Caki2 (cell line): ENCODE measurements at places on chromosomes 7 and 10.
A peak's percentile ranks its signal among the peaks of the same experiment; 100 is the strongest.

GRCh38 chr10:89946106-89946505 lies 244.7 kb downstream of the KIF20B start:
- no peak for DNase-seq

GRCh38 chr7:70098133-70098561 lies 499.9 kb downstream of the AUTS2 start:
- no peak for DNase-seq

DNA sequence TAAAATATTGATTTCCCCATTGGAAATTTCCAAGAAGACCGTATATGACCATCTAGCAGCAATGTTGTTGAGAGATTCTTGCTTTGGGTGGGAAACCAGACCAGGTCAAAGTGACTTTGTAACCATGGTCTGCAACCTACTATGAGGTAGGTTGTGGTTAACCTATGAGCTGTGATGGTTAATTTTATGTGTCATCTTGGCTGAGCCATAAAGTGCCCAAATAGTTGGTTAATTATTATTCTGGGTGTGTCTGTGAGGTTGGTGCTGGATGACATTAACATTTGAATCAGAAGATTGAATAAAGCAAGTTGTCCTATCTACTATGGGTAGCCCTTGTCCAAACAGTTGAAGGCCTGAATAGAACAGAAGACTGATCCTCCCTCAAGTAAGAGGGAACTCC lies 18.3 kb upstream of the RALA start:
- peak; percentile 79 for DNase-seq

GRCh38 chr10:102280397-102281101 lies 35.2 kb downstream of the GBF1 start:
- DNase-seq, result no peak

DNA sequence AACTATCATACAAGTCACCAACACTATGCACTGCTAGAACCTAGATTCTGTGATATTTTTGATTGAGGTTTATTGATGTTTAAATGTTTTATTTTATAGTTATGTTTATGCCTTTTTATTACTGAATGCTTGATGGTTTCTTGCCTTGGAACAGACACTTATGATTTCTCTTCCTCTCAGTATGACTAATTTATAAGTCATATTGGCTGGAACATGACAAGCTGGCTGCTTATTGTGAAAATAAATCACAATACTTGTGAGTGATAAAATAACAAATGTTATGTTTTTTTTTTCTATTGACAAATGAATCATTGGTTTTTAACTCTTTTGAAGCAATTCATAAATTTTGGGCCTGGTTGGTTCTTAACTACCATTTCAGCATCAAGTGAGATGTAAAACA lies 142.0 kb upstream of the MALRD1 start:
- no peak for DNase-seq

- DNase-seq, result no peak
Measured at GRCh38 chr7:29866490-29866930, 60.2 kb downstream of the WIPF3 start.

GRCh38 chr7:74606909-74607510 lies 50.5 kb upstream of the GTF2I start:
- DNase-seq, result no peak

DNA sequence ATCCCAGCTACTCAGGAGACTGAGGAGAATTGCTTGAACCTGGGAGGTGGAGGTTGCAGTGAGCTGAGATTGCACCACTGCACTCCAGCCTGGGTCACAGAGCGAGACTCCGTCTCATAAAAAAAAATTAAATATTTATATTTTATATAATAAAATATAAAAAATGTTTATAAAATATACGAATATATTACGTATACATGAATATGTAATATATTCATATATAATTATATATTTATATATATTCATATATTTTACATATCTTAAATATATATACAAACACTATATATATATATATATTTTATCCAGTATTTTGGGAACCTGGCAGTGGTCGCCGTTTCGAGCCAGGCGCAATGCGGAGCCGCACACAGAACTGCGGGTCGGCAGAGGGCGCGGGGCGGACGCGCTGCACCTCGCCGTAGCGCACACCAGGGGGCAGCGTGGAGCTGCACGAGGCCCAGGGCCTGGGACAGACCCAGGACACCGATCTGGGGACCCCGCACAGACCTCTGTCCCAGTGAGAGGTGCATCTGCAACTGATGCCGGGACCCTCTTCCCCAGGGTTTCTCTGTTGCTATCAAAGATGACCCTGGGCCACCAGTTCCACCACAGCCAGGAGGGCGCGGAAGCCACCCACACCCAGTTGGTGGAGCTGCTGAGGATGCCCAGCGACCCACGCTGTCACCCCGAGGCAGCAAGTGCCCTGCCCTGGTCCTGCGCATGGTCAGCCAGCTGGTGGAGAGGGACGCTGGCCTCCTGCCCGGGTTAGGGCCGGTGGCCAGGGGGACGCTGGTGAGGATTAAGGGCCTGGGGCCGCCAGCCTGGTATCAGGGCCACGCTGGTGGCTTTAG lies 22.7 kb downstream of the AP5Z1 start:
- peak; percentile 29 for DNase-seq

GRCh38 chr7:85890244-85890811 lies 703.5 kb upstream of the SEMA3D start:
- no peak for DNase-seq

DNA sequence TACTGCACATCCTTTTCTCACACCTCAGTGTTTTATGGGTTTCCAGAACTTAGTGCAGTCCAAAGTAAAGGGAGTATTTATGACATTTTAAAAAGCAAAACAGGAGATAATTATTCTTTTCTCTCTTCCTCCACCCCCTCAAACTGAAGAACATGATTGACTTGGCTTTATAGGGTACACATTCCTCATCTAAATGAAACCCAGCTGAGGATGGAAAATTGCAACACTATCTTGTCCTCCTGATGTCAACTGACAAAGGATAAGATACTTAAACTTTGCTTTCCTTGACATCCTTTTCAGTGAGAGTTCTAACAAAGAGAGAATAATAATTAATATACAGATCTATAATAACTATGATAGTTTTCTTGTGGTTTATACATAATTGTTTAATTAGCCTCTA lies 299.1 kb downstream of the BBS9 start:
- DNase-seq, result no peak

DNA sequence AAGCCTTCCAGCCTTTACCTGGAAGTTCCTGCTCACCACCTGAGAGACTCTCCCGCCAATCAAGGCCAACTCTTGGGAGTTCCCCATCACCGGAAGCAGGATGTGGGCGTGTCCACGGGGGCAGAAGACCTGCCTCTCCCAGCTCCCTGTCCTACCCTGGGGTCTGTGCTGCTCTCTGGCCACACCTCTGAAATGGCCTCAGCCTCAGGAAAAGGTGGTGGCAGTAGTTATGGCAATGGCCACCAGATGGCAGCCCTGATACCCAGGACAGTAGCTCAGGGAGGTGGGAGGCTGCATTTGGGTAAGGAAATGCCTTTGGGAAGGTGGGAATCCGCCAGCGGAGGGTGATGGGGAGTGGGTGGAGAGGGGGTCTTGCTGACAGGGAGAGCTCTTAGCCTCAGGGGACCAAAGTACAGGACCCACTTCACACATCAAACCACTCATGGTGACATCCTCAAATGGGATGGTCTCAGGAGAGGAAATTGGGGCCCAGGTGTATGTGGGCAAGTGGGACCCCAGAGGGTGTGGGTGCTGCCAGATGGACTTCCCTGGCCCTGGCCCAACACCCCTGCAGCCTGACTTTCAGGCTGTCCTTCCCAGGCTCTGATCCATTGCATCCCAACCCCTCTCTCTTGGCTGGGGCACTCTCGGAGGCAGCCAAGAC lies 33.9 kb downstream of the KAZALD1 start:
- DNase-seq, result peak; percentile 83

DNA sequence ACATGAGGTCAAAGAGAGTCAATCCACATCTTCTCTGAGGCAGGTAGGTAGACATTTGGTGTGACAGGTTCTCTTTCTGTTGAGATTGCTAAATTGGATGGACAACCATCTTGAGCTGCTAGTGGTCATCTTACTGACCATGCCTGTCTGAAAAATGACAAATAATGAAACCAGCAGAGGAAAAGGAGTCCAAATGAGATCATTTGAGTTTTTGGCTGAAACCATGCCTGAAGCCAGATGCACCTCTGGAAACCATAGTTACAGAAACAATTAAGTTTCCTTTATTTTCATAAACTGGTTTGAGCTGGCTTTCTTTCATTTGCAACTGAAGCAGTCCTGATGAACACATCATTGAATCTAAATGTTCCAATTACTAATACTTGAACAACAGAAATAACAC lies 100.6 kb downstream of the ZNF438 start:
- no peak for DNase-seq

GRCh38 chr10:77586719-77587415 lies 50.7 kb downstream of the KCNMA1 start:
- DNase-seq, result no peak

DNA sequence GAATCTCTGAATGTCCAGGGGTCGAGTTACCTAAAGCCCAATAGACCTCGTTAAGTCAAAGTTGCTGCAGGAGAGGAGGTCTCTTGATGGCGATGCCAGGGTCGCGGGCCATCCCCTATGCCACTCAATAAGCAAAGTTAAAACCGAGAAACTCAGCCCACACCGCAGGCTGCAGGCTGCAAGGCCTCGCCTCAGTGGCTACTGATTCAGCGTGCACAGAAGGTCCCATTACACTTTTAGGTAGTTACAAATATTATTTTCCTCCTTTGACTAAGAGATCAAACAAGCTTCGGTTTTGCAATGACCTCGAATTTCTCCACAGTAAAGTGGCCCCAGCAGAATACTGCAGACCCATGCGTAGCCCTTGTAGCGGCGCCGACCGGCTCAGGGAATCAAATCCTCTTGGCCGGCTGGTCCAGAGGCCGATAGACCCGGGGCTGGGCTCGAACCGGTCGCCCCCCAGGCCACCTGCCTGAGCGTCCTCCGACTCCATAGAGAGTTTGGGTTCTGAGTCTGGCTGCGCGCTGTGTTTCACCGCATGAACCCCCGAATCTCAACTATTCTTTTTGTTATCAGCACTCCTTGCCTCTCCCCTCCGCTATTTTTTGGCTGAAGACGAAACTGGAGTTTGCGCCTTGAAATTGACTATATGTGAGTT lies 2.3 kb downstream of the C1QL3 start:
- DNase-seq, result no peak

GRCh38 chr7:16753932-16754855 lies 639 bp downstream of the TSPAN13 start:
- DNase-seq, result peak; percentile 55
